ENCODE measurements at places on chromosomes 5 and 9.

DNA sequence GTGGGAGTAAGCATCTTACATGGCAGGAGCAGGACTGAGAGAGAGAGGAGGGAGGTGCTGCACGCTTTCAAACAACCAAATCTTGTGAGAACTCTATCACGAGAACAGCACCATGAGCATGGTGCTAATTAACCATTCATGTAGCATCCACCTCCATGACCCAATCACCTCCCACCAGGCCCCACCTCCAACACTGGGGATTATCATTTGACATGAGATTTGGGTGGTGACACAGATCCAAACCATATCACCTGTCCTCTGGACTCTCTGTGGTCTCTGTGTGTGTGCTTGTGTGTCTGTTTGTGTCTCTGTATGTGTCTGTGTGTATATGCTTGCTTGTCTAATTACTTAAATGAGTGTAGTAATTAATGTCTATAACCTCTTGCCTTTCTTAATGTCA, 31.1 kb downstream of the SEC61B start:
- DNase-seq, result no peak

- no peak for DNase-seq
These were observed 6.4 kb downstream of the PRLR start for GRCh38 chr5:35223787-35224395.

DNA sequence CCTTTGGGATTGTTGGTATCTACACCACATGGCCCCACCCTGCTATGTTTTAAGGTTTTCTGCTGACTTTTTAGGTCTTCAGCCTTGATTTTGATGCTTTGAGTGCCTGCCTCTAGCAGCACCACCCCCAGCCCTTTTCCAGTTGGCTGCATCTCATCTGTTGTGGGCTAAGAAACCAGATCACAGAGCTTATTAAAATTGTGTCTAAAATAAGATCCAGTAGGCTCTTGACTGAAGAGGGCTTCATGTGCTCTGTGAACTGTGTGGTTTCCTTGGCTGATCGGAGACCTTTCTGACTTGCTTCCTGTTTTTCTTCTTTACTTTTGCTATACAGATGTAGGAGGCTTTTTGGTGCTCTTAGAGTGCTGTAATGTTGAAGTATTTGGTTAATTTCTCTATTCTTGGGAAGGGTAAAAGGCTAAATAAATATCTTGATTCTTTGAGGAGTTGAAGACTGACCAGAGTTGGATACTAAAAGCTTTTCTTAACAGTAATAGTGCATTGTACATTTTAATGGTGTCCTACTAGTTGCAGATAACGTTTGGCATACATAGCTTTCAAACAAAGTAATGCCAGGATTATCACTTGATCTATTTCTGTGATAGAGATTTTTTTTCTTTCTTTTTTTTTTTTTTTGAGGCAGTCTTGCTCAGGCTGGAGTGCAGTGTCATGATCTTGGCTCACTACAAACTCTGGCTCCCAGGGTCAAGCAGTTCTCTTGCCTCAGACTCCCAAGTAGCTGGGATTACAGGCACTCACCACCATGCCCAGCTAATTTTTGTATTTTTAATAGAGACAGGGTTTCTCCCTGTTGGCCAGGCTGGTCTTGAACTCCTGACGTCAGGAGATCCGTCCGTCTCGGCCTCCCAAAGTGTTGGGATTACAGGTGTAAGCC, 4.5 kb downstream of the UBE2D2 start:
- no peak for DNase-seq

- no peak for DNase-seq
These were observed 131.3 kb downstream of the ZDHHC21 start for GRCh38 chr9:14561929-14562405.

DNA sequence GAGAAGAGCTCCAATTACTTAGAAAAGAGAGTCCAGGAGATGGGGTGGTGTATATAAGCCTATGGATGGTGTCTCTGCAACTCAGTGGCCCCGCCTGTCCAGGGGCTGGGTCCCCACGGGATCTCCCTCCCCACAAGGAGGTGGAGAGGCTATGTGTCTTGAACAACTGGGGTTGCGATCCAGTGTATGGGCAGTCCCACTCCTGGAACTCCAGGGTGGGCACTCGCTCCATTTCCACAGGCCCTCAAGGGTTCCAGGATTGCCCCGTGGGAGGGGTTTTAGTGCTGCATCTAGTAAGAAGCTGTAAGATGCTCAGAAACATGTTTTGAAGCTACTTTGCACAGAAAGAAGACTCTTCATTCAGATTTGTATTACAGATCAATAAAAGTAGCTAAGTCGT, 558 bp upstream of the SMAD5 start:
- peak; percentile 30 for DNase-seq

DNA sequence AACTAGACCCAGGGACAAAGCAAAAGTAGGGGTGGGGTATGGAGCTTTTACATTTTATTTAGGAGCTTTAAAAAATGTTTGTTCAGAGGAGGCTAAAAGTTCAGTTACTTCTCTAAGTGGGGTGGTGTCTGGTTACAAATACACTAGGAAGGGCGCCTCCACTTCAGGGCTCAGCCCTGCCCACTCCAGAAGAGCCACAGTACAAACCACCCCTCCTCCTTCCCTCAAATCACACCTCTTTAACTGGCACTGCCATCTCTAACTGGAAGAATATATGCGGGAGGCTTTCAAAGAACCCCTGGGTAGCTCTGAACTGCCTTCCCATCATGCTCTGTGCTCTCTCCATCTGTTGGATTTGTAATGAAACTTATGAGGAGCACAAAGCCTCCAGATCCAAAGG, 98.8 kb upstream of the NFIB start:
- DNase-seq, result no peak

DNA sequence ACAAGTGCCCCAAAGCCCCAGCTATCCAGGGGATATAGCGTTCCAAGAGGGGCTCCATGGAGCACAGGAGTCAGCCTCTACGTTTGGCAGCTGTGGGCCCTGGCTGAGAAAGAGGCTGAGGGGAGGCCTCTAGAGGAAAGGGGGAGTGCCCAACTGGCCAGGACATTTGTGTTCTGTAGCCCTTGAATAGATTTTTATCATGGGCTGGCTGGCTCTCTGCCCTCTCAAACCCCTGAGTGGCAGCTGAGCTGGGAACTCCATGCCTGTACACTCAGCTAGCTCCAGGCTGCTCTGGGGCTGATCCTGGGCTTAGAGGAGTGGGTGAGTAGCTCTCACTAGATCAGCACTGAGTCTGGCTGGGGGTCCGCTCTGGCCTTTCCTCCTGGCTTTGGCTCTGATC, 285.0 kb downstream of the ZSWIM6 start:
- DNase-seq, result no peak

GRCh38 chr5:146947181-146947941, 68.8 kb upstream of the PPP2R2B start:
- DNase-seq, result no peak

DNA sequence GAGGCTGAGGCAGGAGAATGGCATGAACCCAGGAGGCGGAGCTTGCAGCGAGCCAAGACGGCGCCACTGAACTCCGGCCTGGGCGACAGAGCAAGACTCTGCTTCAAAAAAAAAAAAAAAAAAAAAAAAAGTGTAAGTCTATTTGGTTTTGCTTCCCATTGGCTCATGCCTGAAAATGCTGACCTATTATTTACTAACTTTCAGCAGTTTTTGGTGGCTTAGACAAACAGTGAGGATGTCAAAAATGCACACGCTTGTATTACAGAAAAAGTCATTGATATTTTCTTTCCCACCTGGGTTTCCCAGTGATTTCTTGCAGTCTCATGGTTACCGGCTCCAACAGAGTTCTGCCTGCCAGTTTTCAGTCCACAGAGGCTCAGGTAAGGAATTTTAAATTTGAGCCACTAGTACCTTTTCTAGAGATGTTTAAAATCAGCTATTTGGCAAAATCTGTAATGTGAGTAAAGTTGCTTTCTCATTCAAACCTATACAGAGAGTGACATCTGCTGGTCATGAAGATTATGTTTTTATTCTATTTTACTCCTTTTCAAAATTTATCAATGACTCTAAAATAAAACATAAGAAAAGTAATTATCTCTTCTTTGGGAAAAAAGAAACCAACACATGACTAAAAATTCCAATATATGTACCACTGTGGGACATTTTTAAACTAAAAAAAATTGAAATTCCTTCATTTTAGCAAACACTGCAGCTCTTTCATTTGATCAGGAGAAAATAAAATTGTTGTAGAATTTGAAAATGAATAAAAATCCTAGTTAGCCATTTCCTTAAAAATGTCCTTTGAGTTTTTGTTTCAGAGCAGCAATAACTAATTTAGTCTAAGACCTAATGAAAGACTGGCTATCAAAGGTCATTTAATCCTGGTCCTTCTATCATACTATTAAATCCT, 8.8 kb downstream of the FAM200C start:
- no peak for DNase-seq

- DNase-seq, result no peak
These were observed at the start of gene TPM2 for GRCh38 chr9:35689542-35690293. Gene TPM2, minus strand, starts transcription at chr9:35689925. Its CDS starts 108 bp downstream, at chr9:35689817.

GRCh38 chr5:37370864-37371726, at the start of gene NUP155:
Gene NUP155, minus strand, starts transcription at chr5:37371106. Its CDS starts 129 bp downstream, at chr5:37370977.
- DNase-seq, result peak; percentile 92

- DNase-seq, result no peak
These were observed 113.2 kb downstream of the GCNT1 start for GRCh38 chr9:76572151-76572550.

GRCh38 chr5:132162945-132163344, 64.7 kb downstream of the P4HA2 start:
- no peak for DNase-seq

- no peak for DNase-seq
These were observed 64.8 kb downstream of the PLAC8L1 start for GRCh38 chr5:146040527-146040926.

DNA sequence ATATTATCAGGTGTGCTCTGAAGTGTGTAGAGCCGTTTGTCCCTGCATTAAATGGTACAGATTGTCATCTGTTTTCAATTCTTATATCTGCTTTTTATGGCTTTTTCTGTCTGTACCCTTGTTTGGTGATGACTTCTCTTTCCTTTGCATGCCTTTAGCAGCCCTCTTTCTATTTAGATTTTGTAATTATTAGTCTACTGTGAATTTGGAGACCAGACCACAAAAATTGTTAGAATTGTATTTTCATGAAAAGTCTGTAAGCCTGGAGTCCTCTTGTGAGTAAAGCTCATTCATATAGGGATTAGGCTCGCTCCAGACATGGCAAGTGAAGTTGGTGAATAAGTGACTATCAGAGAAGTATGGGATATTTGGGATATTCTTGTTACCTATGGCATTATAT, 41.7 kb downstream of the NFX1 start:
- DNase-seq, result no peak

DNA sequence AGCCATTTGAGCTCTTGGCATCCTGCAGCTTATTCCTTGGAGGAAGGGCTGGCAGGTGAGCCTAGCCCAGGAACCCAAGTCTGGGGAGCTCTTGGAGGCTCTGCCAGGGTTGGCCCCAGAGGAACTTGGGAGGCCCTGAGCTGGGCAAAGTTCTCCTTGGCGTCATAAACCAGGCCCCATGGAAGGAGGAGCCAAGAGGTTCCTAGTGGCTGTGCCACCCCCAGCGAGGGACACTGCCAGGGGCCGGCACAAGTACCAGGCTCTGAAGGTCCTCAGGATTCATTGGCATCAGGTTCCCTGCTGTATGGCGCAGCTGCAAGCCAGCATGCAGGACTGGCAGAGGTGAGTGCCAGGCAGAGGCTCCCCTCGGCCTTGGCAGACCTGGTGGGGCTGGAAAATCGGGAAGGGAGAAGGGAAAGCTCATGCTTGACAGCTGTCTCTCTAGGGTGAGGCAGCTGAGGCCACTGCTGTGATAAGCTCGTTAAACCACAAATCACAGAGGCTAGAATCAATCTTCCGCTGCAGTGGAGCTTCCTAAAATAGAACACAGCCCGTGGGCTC, 54.6 kb upstream of the SYNPO start:
- no peak for DNase-seq

DNA sequence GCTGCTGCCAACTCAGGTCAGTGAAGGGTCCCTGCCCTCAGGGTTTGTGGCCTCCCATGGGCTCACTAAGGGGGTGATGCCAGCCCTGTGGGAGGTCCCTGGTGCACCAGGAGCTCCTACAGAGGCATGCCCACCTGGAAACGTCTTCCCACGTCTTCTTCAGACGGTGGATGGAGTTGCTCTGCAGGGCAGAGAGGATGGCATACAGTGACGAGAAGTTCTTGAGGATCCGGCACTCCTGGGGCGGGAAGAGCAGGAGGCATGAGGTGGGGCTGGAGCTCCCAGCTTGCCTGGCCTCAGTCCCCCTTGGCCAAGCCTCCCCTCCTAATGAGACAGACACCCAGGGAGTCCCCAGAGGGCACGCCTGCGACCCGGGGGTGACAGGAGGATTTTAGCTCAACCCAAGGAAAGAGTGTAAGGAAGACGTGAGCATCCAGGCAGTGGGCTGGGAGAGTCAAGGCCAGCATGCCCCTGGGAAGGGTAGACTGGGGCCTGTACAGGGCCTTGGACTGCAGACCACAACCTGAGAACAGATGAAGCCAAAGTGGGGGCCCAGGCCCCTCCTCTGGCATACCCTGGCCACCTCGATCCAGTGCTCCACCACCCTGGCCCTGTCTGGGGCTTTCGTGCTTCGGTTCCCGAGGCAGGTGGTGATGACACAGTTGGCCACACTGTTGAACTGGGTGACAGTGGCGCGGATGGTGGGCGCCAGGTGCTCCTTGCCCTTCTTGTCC, 14.4 kb downstream of the RALGDS start:
- DNase-seq, result no peak

- no peak for DNase-seq
These were observed 203.3 kb downstream of the SLIT3 start for GRCh38 chr5:169097374-169098326.

DNA sequence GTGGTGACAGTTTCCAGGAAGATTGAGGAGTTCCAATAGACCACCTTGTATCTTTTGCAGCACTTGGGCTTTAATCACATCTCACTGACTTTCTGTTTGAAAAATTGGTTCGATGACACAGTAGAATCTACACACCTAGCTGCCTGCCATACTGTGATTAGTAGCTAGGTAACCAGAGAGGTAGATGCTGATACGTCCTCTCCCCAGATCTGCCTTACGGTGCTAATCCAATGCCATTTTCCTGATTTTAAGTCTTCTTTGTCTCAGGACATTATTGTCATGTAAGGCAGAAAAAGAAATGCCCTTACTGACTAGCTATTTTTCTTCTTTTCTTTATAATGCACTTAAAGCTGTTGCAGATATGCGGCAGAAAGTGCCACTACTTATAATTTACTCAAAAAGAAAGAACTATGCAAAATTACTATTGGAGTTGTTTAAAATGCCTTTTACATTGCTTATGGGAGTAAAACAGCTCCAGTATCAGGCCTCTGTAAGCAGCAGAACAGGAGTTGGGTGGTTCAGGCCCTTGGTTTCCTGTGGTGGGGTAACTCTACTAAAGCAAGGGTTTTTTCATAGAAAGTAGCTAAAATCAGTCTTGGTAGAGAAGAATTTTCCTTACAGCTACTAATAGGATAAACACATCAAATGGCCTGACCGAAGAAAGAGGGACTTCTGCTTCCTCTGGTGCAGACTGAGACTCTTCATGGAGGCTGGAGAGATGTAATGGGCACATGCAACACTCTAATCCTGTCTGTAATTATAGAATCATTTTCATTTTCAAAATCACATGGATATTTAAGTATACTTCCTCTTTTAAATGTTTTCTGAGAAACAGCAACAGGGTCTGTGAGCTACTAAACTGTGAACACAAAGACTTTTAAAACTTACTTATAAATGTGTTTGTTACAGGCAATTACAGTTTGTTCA, 177.2 kb downstream of the MAPKAP1 start:
- DNase-seq, result no peak

GRCh38 chr5:171706736-171707441, 78.7 kb upstream of the SMIM23 start:
- DNase-seq, result no peak

- DNase-seq, result no peak
These were observed 26.3 kb downstream of the GOLGA2 start for GRCh38 chr9:128249558-128249907.

All from amygdala (tissue), 56 donors.